ENCODE measurements at places on chromosomes 4 and X.

- DNase-seq: no peak
Observed at GRCh38 chr4:97330917-97331316, 812.4 kb downstream of the STPG2 start.

GRCh38 chr4:90174621-90175023 is 47.4 kb downstream of the CCSER1 start:
- no peak for DNase-seq

GRCh38 chr4:186730621-186731020 is 7.0 kb upstream of the FAT1 start:
- no peak for DNase-seq

DNA sequence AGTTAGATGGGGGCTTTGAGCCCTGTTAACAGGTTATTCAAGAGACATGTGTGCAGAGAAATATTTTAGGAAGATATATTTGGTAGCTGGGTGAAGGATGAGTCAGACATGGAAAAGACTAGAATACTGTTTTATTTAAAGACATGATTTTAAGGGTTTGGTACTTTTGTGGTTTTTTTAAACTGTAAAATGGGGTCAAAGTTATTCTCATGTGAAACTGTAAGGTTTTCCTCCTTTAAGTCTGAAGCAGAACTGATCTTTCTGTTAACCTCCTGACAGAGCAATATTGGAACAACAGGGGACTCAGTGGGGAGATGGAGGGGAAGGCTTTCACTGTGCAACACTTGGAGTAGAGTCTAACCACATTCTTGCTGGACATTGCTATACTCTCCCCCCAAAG is 112.4 kb upstream of the LSM6 start:
- DNase-seq: no peak

DNA sequence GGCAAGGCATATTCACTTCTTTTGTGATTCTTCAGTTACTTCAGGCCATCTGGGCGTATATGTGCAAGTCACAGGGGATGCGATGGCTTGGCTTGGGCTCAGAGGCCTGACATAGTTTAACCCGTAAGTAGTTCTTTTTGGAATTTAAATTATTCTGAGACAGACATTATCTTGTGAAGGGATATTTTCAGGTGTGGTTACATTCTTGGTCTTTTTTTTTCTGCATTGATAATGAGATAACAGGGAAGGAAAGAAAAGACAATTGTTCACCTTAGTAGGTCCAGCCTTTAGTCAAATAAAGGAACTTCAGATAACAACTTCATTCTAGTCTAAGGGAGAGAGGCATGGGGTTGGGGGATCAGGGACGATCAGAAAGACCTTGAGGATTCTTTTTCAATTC is 74.8 kb downstream of the TEX13C start:
- no peak for DNase-seq

DNA sequence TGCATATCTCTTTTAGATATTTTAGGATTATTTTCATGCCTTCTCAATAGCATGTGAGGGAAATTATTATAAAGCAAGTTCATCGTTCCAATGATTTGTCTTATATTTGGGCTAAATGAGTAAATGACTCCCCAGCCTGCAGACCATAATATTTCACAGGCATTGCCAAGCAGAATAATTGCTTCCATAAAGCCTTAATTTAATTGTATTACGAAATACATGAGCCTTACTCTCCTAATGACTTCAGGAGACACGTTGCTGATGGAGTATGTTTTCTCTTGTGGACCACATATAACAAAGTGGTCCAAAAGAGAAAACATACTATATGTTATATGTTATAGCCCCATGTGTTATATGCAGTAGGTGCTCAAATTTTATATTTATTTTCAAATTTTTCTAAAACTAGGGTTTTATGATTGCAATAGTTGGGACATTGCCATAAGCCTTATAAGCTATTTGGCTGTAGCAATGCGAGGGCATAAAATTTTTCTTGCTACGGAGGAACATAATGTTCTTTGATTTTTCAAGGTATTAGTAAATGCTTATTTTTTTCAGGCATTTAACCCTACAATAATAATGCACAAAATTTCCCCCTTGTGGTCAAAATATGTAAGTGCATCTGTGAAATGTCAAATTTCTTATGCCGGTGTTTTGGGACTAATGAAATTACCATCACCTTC is 26.2 kb upstream of the TMPRSS11D start:
- DNase-seq: no peak

DNA sequence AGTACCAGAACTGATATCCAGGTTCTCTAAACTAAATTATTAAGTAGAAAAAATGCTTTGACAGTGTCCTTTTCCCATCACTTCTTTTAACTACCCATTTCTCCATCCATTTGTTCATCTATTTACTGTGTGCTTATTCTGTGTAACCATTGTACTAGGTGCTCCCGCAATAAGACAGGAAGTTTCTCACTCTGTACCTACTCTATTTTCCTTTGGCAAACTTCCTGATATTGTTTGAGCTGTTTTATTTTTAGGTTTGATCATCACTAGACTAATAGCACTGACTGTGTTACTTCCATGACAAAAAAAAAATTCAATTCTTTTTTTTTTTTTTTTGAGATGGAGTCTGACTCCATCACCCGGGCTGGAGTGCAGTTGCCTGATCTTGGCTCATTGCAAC is 102.5 kb upstream of the CASK start:
- no peak for DNase-seq

DNA sequence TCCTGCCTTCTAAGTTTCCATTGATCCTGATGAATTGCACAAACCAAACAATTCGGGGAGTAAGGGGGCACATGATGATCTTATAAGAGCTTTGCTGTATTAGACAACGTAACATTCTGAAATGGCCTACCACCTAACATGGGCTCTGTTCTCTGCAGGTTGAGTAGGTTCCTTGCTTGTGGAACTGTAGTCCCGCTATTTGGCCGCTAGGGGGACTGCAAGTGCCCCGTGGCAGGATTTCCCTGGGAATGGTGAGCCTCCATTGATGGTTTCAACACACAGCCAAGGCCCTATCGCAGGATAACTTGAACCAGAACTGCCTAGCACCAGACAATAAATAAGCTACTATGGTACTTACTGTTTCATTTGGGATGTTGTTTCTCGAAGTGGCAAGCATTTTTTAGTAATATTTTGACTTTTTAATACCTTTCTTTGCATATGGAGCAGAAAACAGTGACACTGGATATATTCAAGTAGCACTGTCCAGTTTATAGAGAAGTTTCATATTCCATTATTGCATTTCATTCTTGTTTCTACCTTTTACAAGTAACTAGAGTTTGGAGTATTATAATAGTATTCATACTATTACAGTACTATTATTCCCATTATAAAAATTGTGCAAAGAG is 11.9 kb downstream of the AR start:
- DNase-seq: peak; percentile 9

GRCh38 chr4:112953262-112953661 is 96.2 kb upstream of the ANK2 start:
- DNase-seq: no peak

DNA sequence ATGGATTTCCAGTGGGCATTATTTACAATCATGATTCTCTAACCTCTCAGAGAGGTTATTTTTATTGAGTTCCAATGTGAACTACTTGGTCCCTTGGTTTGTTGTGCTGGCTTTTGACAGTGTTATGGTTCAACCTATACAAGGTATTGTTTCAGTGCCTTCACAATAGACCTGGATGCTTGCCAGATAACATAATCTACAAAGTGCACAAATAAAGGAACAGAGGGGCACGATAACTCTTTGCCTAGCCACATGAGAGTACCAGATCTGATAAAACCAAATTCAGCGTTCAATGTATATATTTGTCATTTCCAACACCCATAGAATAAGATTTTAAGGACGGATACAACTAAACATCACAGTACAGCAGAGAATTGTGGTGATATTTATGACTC is 120.8 kb downstream of the RASL11B start:
- DNase-seq: no peak

- DNase-seq: no peak
Observed at GRCh38 chrX:2784026-2784425, 32.2 kb downstream of the XG start.

GRCh38 chrX:74931214-74931613 is 6.0 kb upstream of the NEXMIF start:
- no peak for DNase-seq

- no peak for DNase-seq
Observed at GRCh38 chrX:2848871-2849301, 20.2 kb downstream of the GYG2 start.

- no peak for DNase-seq
Observed at GRCh38 chr4:81260443-81261101, 45.5 kb upstream of the PRKG2 start.

DNA sequence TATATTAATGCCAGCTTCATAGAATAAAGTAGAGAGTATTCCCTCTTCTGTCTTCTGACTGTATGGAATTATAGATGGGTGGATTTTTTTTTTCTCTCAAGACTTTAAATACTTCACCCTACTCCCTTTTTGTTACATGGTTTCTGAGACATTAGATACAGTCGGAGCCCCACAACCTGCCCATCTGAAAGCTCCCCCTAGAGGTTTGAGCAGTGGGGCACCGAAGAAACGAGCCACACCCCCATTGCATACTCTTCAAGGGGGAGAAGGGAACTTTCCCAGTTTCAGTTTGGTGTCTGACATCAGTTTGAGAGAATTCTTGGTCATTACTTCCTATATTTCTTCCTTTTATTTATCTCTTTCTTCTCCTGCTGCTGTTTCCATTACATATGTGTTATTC is 437.6 kb upstream of the AGA start:
- DNase-seq: no peak

- DNase-seq: peak; percentile 40
Observed at GRCh38 chrX:118495958-118496762, 545 bp downstream of the DOCK11 start.

- no peak for DNase-seq
Observed at GRCh38 chrX:132563976-132564375, 75.1 kb upstream of the MBNL3 start.

- peak; percentile 39 for DNase-seq
Observed at GRCh38 chr4:56655627-56656345, 25.3 kb downstream of the HOPX start.

DNA sequence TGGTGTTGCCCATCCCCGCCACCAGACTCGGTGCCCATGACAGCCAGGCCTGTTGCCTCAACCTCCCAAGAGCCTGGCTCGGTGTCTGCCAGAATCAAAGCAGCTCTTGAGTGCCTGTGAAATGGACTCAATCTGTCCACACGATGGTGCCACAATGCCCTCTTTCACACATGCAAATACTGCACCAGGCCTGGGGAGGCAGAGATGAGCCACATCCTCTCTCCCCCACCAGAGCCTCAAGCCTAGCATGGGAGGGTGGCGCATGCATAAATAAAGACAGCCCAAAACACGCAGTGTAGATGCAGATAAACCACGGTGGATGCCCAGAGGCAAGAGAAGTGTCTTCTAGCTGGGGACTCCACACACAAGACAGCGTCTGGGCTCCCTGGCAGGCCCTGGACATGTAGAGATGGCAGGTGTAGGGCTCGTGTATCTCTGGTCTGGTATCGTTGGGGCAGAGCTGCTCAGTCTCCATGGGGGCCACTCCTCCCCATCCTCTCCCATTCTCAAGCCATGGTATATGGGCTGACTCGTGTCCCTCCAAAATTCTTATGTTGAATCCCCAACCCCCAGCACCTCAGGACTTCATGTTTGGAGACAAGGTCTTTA is 65.6 kb downstream of the JAKMIP1 start:
- no peak for DNase-seq

- peak; percentile 46 for DNase-seq
Observed at GRCh38 chrX:39982948-39983347, 114.8 kb downstream of the BCOR start.

- DNase-seq: no peak
Observed at GRCh38 chr4:179709961-179710624, 2267.9 kb upstream of the AGA start.

DNA sequence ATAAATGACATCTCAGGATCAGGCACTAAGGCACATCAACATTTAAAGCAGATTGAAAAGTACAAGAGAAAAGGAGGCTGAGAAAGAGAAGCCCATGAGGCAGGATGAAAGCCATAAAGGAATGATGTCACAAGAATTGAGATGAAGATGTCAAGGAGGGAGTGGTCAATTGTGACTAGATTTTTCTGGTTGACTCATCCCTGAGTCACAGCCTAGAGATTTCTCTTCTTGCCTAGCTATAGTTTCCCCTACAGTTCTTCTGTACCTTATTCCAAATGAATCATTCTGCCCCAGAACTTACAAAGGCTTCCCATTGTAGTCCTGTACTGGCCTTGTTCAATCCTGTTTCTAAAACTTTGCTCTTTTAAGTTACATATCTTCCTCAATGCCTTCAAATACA is 3.4 kb upstream of the USP53 start:
- DNase-seq: no peak

DNA sequence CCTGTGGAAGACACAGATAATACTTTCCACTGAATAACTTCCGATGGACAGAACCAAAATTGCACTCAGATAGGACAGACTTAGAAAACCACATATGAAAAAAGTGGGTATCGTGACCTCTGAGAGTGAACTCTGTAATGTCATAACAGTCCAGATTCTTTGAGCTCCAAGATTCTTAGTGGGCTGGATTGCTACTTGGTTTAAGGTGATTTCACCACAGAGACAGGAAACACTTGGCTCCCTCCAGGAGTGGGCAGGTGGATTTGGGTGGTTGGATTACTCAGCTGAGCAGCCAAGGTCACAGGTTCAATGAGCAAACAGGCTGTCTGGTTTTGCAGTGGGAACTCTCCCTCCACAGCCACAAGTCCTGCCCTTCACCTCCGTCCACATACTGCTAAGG is 126.0 kb downstream of the AFAP1 start:
- peak; percentile 85 for DNase-seq

GRCh38 chrX:104419926-104420325 is 146.1 kb upstream of the IL1RAPL2 start:
- DNase-seq: no peak

DNA sequence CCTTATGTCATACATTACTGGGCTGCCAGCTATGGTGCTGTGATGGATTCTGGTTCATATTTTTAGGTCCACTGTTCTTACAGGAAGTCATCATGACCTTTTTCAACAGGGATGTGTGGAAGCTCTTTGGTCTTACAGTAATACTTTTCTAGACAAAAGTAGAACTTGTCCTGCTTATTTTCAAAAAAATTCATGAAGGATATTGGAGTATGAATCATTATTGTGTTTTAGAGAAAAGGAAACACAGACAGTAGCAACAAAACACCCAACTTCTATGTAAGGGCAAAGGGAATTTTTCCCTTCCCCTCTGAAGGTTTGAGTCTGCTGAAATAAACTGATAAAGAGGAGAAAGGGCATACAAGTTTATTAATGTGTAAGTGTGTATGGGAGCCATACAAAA is 54.7 kb upstream of the FAM9C start:
- DNase-seq: no peak

GRCh38 chr4:125432078-125432477 is 117.3 kb downstream of the FAT4 start:
- no peak for DNase-seq

DNA sequence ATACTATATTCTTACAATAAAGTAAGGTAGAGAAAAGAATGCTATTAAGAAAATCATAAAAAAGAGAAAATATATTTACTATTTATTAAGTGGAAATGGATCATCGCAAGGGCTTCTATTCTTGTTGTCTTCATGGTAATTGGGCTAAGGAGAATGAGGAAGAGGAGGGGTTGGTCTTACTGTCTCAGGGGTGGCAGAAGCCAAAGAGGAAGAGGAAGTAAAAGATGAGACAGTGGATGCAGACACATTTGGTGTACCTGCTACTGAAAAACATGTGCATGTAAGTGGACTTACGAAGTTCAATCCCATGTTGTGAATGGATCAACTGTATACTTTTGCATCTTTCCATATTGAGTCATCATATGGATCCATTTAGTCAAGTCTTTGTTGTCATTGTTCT is 1502.1 kb upstream of the ADGRL3 start:
- DNase-seq: no peak

GRCh38 chrX:133375615-133376340 is 39.5 kb downstream of the GPC4 start:
- DNase-seq: peak; percentile 43

GRCh38 chrX:73913580-73913979 is 350.6 kb downstream of the CHIC1 start:
- DNase-seq: no peak
